CD8-positive, alpha-beta memory T cell (primary cell): ENCODE measurements at places on chromosomes 12 and 14.

DNA sequence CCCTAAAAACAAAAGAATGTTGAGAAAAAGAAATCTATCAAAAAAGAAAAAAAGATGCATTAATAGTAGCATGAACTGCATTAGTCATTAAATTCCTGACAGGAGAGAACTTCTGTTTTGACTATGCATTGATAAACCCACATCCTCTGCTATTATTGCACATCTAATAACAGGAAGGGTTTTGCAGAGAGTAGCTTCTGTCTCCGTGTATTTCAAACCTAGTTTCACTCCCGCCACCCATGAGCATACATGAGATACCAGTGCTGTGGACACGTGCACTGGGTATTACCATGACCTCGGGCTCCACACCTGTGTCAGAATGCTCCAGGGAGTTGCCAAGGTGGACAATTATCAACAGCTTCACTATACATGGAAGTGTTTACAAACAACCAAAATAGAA lies 449.1 kb upstream of the SOX5 start:
- no peak for DNase-seq

DNA sequence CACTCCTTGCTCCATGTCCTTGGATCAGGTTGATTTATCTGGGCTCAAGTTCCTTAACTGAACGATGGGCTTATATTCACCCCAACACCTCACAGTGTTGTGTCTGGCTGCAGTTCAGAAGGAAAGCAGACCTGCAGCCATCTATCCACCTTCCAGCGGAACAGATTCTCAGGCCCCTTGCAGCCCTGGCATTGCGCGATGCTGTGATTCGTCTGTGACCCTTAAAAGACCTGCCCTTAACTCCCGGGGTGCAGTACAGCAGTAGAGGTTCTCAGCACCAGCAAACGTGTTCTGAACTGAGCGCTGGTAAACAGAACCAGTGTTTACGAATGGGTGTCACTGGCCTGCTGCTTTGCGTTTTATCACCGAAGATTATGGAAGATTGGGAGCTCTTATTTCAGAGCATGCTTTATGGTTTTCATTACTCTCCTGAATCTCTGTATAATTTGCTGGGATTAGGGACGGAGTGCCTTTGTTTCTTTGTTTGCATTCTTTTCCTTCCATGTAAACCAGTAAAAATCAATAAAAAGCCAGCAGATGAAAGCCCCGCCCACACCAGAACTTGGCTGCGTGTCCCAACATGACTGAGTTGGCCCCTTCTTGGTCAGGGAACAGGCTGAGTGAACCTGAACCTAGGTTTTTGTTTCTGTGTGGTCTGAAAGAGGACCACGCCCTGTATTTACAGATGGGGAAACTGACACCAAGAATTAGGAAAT lies 286.7 kb upstream of the CRY1 start:
- DNase-seq: no peak

DNA sequence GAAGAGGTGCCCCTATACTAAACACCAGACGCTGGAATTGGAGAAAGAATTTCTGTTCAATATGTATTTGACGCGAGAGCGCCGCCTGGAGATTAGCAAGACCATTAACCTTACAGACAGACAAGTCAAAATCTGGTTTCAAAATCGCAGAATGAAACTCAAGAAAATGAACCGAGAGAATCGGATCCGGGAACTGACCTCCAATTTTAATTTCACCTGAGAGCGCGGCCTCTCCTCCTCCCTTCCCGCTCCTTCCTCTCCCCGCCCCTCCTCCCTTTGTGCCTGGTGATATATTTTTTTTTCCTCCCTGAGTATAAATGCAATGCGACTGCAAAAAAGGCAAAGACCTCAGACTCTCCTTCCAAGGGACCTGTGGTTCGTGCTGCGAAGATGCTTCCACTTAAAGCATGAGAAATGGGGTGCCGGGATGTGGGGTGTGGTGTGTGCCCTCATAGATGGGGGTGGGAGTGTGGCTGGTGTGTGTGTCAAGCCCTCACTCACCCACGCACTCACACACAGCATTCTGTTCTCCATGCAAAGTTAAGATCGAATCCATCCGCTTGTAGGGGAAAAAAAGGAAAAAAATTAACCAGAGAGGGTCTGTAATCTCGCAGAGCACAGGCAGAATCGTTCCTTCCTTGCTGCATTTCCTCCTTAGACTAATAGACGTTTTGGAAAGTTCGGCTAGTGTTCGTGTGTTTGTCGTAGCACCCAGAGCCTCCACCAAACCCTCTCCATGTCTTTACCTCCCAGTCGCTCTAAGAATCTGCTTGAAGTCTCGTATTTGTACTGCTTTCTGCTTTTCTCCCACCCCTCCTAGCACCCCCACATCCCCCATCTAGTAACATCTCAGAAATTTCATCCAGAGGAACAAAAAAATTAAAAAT lies 4.5 kb downstream of the HOXC10 start:
- no peak for DNase-seq

DNA sequence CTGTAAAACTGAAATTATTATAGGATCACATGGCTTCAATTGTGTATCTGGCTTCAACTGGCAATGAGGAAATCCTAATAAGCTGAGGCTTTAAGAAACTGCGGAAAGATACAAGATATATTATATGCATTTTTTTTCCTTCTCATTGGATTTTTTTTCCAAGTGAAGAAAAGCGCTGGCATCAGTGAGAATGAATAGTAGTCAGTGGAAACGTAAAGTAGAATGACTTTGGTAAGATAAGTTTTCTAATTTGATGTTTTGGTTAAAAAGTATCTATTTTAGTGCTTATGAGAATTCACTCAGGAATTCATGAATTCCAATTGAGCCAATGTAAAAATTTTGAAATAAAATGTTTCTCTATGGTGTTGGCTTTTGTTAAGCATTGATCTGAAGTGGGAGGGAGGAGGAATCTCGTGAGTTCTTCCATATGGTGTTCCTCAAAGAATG lies 173.5 kb upstream of the FRMD6 start:
- DNase-seq: no peak

GRCh38 chr12:122811777-122812176 lies 23.5 kb upstream of the HIP1R start:
- DNase-seq: no peak

DNA sequence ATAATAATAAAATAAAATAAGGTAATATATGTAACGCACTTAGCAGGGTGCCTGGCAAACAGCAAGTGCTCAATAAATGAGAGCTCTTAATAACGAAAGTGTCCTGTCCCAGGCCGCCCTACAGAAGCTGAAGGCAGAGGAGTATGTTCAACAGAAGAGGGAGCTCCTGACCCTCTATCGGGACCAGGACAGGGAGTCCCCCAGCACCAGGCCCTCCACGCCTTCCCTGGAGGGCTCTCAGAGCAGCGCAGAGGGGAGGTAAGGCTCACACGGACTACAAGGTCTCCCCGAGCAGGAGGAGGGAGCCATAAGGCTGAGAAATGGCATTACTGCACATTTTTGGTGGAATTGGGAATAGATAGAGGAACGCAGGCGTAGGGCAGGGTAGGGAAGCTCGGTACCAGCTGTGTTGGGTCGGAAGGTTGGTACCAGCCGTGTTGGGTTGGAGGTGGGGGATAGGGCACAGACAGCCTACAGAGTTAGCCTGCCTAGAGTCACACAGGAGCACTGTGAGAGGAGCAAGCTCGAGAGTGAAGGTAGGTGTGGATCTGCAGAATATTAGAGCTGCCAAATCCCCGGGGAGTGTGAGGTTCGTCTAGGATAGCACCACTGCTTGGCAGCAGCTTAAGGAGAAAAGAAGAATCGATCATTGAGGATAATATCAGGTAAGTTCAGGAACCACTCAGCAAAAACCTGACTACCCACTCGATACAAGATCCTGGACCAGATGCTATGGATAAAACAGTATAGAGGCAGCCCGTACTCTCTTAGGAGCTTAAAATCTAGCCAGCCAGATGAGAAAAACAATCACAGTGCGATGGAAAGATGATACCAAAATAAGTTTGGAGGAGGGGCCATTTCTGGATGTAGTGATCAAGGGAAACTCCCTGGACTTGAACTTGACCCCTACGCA lies 15.3 kb downstream of the TNFRSF1A start:
- no peak for DNase-seq

GRCh38 chr14:105433161-105433605 lies 13.6 kb downstream of the MTA1 start:
- DNase-seq: no peak

DNA sequence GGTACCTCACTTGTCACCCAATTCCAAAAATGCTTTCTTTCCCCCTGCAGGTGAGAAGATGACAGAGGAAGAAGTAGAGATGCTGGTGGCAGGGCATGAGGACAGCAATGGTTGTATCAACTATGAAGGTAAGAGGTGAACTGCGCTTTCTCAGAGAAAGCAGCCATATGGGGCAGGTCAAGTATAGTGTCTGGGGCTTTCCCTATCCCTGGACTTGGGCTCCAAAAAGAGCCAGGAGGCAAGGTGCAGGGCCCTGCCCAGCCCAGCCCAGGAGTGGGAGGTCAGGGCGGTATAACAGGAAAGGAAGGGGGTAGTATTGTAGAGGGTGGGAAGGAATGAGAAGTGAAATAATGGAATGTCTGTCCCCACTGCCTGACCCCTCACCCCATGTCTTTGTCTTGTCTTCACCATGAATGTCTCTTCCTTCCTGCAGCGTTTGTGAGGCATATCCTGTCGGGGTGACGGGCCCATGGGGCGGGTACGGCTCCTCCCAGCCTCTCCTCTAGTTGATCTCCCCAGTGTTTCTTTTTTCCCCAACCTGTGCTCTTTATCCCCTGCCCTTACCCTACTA lies 2.1 kb downstream of the MYL6 start:
- peak; percentile 67 for DNase-seq

DNA sequence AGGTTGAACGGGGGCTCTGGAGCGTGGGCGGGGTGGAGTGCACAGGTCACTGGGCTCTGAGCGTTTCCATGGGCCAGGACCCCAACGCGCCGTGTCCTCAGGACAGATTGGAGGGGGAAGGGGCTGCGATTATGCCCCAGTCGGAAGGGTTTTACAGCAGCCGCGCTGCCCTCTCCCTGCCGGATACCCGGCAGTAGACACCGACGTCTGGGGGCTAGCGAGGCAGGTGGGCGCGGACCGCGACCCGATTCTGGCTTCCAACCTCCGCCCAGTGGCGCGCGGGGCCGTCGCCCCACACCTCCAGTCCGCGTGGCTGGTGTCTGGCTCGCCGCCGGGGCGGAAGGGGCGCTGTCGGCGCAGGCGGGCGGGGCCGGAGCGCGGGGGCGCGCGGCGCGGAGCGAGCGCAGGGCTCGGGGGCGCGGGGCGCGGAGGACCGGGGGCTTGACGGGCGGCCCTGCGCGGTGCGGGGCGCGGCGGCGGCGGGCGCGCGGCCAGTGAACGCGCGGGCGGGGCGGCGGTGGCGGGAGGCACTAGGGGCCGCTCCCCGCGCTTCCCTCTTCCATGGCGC lies 2.4 kb upstream of the KIF26A start:
- DNase-seq: no peak

GRCh38 chr14:69712599-69713088 lies 54.3 kb upstream of the SRSF5 start:
- DNase-seq: no peak

DNA sequence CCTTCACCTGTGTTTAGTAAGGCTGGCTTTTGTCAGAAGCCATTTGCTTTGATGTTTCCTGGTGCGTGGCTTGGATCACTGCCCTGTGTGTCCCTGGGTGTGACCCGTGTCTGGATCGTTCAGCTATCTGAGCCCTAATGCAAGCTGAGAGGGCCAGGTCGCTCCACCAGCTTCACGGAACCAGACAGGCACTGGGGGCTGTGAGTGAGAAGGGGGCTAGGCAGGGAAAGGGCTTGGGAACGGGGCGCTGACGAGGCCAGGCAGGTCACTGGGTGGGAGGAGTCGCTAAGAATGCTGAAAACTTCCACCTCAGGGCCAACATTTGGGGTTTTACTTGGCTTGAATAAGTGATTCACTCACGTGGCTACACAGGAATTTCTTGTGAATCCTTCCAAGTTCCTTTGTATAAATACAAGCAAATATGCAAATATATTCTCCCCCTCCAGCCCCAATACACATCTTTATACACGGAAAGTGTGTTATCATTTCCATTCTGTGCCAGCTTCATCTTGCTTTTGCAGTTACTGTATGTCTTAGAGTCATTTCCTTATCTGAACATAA lies 24.2 kb upstream of the MMP17 start:
- DNase-seq: no peak

DNA sequence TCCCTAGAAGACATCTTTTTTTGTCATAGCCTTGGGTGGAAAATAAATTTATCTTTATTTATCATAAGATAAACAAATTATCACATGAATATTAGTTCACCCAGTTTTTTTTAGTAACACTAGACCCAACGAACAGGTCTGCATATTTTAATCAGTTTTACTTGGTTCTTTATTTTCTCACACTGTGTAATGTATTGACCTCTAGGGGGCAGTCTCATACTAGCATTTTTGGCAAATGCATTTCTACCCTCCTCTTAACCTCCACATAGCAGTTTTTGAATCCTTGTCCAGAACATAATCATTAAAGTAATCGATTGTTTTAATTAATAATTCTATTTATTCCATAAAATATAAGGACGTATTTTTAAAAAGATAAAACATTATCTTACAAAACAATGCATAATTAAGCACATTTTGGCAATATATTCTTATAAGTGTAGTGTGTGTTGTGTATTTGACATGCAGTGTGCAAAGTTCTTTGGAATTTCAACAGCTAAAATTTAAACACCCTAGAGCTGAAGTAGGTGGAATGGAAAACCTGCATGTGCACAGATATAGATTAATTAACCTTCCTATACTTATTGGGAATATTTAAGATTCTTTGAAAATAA lies 31.6 kb upstream of the PTPRQ start:
- no peak for DNase-seq

DNA sequence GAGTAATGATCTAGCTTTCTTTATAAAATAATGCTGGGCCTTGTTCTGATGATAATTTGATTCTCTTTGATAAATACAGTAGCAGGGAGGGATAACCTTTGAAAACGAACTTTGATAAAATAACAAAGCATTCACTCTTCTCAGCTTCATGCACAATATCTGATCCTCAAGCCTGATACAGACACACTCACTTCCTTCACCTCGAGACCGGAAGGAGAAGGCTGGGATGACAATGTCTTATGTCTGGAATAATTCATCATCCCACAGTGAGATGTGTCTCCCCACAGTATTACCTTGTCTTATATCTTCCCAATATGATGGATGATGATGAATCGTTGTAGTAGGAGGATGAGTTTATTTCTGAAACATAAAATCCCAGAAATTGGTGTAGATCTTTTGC lies 15.5 kb upstream of the NR1H4 start:
- no peak for DNase-seq

- DNase-seq: no peak
These were observed 25.4 kb upstream of the PLEKHD1 start for GRCh38 chr14:69459122-69459521.

DNA sequence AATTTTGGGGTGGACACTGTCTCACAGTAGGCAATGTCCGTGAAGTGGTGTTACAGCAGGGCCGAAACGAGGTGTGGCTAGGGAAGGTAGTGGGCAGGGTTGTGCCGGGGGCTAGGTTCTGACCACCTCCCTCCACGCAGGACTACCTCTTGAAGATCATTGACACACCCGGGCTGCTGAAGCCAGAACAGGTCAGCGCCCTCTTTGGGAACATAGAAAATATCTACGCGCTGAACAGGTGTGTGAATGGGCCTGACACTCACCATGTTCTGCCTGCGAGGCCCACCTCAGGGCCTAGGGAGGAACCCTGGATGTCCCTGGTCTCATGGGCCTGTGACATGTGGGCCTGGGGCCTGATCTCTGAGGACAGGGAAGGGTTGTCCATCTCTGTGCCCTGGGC lies 24.6 kb downstream of the PLEKHG3 start:
- no peak for DNase-seq
